SK-N-MC (cell line): ENCODE measurements at places on chromosomes 6 and 20.

DNA sequence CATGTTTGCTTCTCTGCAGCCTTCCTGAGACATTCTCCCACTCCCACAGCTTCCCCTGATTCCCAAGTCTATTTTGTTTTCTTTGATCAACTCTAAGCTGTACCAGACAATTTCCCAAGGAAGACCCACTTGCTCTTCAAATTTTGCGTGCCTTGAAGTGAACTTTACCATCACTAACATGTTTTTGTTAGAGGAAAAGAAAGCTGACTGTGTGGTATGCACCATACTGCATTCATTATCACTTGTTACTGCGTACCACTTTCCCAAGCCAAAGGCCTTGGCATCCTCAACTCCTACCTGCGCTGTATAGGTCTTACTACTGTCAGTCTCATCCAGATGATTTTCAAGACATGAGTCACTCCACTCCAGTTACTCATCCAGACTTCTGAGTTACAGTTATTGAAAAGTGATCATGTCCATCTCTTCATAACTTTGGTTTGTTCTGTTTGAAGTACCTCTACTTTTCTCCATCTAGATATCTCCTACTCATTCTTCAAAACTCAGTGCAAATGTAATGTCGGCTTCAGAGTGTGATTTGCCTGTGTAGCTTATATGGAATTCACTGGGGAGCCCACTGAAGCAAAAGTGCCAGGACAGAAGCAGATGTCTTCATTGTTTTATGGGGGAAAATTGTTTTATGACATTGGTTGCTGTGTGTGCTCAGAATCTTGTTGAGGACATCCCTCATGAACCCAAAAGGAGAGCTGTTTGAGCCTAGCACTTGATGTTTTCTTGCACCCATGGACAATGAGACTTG, 5.2 kb downstream of the RPS12 start:
- DNase-seq = no peak

DNA sequence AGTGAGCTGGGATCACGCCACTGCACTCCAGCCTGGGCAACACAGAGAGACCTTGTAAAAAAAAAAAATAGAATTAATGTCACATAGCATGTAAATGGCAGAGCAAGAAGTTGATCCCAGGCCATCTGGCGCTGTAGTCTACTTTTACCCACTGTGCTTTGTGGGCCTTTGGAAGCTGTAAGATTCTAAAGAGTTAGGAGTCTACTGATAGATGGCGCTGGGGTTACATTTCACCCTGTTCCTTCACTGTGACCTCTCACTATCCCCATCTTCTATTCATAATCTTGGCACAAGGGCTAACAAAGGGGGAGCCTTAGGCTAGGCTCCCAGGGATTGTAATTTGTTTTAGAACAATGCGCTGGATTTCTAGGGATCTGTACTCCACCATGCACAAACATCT, 24.4 kb downstream of the SIRPD start:
- no peak for DNase-seq

GRCh38 chr6:50663806-50664205, 49.5 kb upstream of the TFAP2D start:
- no peak for DNase-seq

DNA sequence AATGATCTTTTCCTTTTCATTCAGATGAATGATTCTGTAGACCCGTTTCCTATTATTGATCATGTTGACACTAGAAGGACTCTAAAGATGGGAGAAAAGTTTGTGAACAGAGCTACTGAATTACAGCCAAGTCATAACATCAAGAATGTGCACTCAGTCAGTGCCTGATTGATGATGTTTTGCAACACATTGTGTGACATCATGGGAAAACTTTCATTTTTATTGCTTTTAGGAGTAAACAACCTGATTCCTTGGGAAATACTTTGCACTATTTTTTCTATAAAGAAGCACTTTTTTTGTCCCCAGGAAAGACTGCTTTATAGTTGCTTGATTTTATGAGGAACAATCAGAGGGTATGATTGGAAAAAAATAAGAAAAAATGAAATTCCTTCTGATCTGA, 383.8 kb upstream of the JAG1 start:
- no peak for DNase-seq

GRCh38 chr6:68313911-68314310, 321.2 kb upstream of the ADGRB3 start:
- no peak for DNase-seq
